ENCODE measurements at places on chromosomes 5 and 9.
A peak's percentile ranks its signal among the peaks of the same experiment; 100 is the strongest.

GRCh38 chr5:163409384-163409783 lies 28.0 kb upstream of the CCNG1 start:
- no peak for DNase-seq

GRCh38 chr9:118650417-118650816 lies 718.8 kb downstream of the BRINP1 start:
- no peak for DNase-seq

DNA sequence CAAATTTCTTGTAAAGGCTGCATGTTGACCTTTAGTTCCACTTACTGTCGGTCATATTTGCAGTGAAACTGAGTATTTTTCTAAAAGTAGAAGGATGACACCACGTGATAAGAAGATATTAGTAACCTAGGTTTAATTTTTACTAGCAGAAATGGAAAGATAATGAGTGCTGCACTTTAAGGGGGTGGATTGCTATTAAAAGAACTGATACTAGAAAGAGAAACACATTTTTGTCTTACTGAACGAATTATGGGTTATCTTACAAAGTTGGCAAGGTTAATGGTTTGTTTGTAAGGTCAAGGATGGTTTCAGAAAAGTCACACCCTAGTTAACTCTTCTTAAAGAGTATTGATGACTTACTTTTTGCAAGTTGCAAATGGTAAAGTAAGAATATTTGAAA lies 2.4 kb downstream of the MACIR start:
- no peak for DNase-seq

DNA sequence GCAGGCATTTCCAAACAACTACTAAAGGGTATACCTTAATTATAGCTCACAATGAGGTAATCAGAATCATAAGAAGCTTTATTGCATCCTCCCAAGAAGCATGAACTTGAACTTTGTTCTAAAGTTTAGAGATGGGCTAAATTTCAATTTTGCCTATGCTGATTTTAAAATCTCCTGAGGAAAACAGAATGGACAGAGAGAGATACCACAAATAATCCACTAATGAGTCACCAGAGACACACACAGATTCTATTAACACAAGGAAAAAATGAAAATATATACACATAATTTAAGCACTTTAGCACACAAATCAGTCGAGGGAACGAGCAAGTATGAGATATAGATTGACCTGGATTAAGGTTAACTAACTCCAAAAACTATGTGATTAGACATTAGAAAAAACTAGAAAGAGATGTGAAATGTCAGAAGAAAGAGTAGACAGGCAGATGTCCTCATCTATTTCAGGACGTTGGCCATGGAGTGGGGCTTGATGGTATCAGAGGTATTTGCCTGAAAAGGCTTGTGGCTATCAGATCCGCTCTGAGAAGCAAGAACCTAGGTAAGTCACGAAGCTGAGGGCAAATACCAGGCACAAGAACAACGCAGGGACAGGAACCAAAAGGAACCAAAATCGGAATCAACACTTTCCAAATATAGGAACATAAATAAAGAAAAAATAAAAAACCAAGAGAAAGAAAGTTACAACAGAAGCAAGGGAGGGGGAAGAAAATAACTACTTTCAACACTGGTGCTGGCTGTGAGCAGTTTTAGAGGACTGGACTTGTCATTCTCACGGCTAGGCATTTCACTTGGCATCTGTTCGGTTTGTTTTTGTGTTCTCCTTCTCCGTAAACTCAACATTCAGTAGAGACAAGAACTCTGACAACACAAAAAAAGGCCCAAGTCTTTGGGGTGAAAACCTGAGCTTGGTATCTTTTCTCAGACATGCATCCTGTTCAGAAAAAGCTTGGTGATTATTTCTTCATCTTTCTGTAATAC lies 294.6 kb upstream of the PUM3 start:
- DNase-seq: no peak

DNA sequence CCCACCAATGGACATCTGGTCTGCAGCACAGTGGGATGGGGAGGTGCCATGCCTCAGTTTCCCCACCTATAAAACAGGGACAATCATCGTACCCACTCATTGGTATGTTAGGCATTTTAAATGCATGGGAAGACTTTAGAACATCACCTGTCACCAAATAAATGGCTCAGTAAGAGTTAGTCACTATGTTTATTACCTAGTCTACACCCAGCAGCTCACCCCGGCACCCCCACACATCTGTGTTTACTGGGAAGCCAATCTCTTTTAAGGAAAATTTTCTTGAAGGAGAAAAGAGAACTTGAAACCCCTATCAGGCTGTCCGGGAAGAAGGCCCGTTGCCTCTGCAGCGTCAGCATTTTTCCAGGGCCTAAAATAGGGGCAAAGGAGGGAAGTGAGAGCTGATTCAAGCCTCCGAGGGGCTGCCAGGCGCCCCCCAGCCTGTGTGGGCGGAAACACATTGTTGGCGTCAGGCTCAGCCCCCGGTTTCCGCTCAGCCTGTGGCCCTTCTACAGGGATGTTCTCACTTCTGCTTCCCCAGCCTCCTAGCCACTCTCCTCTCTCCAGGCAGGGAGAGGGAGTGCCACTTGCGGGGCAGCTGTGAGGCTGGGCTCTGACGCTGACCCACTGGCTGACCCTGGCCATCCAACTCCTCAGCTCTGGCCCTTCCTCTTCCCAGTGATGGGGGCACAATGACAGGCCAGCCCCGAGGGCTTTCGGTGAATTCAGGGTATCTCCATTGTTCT lies 4.6 kb downstream of the CSF1R start:
- DNase-seq: peak; percentile 25

GRCh38 chr9:37975639-37976038 lies 71.7 kb upstream of the SLC25A51 start:
- DNase-seq: no peak

GRCh38 chr5:161064297-161064696 lies 212.3 kb upstream of the ATP10B start:
- no peak for DNase-seq

- DNase-seq: no peak
These were observed 98.2 kb upstream of the CCNG1 start for GRCh38 chr5:163339148-163339547.

GRCh38 chr9:122029898-122030297 lies 63.2 kb downstream of the TTLL11 start:
- no peak for DNase-seq

GRCh38 chr5:143302341-143303045 lies 101.0 kb downstream of the NR3C1 start:
- DNase-seq: no peak

Measured in KG1 (cell line).